ENCODE measurements at places on chromosomes 1 and 21.
A peak's percentile ranks its signal among the peaks of the same experiment; 100 is the strongest.

- no peak for DNase-seq
Observed at GRCh38 chr1:230661976-230662375, 19.7 kb downstream of the COG2 start.

DNA sequence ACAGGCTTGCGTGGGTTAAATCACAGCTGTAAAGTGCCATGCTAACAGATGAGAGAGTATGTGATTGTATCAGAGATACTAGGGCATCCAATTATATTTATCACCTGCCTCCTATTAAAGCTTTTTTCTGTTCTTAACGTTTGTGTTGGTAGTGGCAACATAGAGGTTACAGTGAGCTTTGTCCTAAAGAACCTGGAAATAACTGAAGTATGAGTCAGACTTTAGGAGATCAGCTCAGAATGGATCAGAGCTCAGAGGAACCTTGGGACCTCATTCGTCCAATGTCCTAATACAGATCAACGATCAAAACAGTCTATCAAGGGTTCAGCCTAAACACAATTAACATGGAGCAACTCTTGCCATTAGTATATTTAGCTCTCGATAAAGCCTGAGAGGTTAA lies 81.0 kb downstream of the RGS7 start:
- no peak for DNase-seq

DNA sequence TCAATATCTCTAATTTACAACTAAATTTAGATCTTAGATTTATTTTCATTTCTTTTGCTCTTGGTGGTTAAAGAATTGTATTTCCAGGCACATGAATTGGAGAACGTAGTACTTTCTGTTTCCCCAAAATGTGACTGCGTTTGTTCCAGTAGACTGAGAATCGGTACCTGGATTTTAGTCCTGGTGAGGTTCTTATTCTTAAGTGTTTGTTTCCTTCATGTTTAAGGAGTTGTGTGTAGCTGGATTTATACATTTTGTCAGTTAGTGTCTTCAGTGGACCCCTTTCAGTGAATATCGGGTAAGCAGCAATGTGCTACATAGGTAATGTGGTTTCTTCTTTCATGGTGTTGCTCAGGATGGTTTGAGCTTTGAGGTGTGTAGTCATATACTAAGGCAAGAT lies 6.8 kb downstream of the MIER1 start:
- no peak for DNase-seq

DNA sequence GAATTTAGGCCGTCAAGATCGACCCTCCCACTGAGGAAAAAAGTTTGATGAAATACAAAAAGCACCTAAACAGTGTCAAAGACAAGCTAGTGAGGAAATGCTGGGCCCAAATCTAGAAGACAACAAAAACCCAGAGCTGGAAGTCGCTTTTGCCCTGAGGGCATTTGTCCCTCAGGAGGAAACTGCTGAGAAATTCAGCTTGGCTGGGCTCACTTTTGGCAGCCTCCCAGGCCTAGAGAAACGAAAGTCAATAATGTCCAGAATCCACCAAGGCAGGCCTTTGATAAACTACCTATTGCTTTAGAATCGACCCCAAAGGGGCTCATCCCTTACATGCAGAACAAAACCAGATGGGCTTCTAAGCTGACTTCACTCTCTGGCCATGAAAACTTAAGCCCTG lies 38.9 kb downstream of the SYT2 start:
- DNase-seq = no peak

DNA sequence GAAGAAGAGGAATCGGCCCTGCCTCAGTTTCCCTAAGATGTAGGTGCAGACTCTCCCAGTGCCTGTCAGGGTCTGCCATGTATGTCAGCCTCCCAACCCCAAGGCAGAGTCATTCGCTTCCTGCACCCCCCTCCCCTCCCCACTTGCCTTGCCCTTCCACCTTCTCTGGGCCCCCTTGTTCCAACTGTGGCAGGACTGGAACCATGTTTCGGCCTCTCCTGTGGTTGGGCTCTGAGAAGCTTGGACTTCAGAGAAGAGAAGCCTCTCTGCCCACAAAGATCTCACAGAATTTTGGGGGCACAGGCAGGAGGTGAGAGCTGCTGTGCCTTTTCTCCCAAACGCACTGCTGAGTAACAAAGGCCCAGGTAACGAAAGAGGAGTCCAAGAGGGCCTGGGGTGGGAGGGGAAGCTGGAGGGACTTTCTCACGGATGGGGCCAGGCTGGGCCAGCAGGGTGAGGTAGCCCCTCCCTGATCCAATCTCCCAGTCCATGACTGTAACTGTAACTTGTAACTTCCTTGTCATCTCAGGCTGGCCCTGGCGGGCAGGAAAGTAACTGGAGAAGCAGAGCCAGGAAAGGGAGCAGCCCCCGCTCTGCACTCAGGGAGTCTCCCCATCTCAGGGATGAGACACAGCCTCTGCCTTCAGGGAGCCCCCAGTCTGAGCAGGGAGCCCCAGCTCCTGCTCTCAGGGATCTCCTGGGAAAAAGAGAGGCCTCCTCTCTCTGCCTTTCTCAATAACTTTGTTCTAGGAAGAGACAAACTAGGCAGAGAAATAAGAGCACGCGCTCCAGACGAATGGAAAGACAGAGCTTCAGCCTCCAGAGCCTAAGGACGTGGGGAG lies 11.3 kb downstream of the CRABP2 start:
- DNase-seq = peak; percentile 51

DNA sequence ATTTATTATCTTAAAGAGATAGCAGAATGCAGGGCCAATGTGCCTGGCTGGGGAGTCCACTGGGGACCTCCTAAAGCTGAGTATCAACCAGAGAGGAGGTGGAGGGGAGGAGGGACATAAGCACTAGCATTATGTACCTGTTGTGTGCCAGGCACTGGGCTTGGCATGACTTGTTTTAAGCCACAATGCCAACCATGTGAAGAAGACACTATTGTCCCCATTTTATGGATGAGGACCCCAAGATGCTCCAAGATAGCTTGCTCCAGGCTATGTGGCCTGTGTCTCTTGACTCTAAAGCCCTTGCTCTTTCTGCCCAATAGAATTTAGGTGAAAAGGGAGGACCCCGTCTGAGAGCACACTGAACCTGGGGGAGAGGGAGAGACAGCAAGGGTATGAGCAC lies 111.3 kb downstream of the GLIS1 start:
- DNase-seq = no peak

DNA sequence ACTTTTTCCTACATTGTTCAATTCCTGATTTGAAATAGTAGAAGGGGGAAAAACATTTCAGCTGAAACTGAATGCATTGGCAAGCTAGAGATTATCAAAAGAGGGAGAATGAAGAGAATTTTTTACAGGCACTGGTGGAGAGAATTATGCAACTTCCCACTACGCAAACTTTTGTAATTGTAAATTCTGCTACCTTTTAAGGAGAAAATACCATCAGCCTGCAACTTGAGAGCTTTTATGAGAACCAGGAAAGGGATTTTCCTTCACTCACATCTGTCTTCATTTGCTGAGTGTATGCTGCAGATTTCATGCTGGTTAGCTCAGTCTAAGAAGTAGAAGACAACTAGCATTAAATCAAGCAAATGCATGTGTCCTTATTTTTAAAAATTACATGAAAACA lies 43.7 kb downstream of the ADAMTS1 start:
- DNase-seq = no peak

DNA sequence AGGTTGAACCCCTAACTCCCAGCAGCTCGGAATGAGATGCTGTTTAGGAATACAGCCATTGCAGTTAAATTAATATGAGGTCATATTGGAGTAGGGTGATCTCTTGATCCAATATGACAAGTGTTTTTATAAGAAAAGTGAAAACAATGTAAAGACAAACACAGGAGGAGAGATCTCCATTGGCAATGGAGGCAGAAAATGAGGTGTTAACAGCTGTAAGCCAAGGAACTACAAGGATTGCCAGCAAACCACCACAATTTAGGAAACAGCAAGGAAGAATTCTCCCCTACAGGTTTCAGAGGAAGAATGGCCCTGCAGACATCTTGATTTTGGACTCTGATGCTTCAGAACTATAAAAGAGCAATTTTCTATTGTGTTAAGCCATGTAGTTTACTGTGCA lies 774.3 kb downstream of the MRPL39 start:
- DNase-seq = no peak

- no peak for DNase-seq
Observed at GRCh38 chr1:206703661-206704060, 19.0 kb downstream of the MAPKAPK2 start.

DNA sequence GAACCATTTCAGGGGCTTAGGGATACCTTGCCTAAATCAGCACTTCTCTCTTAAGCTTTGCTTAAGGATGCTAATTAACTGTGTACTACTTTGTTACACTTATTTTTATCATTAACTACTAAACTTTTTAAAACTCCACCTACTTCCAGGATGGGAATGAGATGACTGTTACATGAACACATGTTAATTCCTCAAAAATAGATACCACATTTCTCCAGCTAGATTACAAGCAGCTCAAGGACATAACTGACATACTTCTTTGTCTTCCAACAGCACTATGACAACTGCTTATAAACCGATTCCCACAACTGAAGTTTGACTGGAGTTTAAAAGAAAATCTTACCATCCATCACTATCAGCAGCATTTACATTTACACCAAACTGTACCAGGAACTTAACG lies 53.7 kb downstream of the TP53BP2 start:
- no peak for DNase-seq

DNA sequence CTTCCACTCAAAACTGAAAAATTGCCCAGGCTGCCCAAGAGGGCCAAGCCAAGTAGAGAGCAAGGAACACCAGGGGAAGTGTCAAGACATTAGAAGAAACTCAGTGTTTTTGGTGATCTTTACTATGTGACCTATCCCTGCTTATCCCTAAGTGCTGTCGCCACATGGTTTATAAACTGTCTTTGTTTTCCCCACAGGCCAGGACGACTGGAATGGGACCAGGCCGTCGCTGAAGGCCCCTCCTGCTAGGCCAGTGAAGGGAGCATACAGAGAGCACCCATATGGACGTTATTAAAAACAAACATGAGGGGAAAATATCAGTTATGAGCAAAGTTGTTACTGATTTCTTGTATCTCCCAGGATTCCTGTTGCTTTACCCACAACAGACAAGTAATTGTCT lies 28.7 kb downstream of the KHDRBS1 start:
- no peak for DNase-seq

DNA sequence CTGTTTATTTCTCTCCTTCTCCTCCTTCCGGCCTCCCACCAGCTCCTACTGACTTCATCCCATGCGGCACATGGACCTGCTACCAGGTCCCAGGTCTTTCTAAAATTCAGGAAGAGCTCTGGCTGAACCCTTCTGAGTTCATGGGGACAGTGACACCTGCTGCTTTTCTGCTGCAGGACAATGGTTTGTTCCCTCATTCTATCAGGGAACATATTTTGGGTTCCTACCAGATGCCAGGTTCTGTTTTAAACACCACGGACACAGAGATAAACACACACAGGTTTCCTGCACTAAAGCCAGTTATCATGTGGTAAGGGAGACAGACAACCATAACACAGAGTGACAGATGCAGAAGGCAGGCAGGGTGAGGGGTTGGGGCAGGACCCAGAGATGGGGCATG lies 114.0 kb upstream of the RAB4A start:
- DNase-seq = peak; percentile 56

DNA sequence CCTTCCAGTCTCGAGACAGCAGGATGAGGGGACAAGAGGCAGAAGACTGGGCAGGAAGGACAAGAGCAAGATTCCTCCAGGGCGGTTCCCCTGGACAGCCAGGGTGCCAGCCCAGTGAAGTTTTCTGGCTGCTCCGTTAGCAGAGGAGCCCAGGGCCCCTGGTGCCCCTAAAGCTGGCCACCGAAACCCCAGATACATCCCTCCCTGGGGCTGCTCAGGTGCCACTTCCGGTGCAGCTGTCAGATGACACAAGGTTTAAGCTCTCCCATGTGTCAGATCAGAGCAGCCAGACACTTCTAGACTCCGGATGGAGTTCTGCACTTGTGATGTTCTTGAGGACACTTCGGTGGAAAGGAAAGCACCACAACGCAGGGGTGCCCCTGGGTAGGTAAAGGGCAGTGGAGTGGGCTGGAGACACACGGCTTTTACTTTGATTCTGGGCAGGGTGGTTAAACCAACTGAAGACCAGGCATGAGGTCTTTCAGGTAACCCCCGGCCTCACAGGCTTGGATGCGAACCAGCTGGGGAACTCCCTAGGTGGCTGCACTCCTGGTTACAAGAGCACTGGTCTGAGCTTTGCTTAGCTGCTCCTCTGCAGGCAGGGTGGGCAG lies 85.7 kb downstream of the ITPKB start:
- no peak for DNase-seq

GRCh38 chr1:45545553-45546310 lies 4.9 kb upstream of the AKR1A1 start:
- no peak for DNase-seq

- DNase-seq = no peak
Observed at GRCh38 chr1:57966751-57967406, 543.0 kb upstream of the DAB1 start.

DNA sequence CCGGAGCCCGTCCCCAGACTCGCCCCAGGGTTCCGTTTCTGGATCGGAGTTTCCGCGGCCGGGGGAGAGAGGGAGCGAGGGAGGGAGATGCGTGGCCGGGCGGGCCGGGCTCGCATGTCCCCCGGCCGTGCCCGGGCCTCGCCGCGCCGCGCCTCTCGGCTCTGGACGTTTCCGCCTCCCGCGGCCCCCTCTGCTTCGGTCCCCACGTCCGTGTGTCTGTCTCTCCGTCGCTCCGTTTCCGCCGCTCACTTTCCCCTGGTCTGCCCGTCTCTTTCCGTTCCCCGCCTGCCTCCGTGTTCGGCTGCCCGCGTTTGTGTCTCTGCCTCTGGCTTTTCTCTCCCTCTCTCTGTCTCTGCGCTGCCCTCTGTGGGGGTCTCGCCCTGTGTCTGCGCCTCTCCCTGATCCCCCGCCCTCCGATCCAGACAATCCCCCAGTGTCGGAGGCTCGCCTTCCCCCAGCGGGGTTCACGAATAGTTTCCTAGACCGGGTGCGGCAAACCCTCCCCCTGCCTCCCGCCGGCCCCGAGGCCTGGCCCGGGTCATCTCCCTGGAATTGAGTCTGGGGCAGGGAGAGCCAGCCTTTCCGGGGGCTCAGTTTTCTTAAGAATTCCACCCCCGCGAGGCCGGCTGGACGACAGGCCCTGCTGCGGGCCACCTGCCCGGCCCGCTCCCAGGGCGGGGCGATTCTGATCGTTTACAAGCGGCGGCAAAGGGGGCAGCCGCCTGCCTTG lies 735 bp downstream of the NBL1 start:
- DNase-seq = no peak

DNA sequence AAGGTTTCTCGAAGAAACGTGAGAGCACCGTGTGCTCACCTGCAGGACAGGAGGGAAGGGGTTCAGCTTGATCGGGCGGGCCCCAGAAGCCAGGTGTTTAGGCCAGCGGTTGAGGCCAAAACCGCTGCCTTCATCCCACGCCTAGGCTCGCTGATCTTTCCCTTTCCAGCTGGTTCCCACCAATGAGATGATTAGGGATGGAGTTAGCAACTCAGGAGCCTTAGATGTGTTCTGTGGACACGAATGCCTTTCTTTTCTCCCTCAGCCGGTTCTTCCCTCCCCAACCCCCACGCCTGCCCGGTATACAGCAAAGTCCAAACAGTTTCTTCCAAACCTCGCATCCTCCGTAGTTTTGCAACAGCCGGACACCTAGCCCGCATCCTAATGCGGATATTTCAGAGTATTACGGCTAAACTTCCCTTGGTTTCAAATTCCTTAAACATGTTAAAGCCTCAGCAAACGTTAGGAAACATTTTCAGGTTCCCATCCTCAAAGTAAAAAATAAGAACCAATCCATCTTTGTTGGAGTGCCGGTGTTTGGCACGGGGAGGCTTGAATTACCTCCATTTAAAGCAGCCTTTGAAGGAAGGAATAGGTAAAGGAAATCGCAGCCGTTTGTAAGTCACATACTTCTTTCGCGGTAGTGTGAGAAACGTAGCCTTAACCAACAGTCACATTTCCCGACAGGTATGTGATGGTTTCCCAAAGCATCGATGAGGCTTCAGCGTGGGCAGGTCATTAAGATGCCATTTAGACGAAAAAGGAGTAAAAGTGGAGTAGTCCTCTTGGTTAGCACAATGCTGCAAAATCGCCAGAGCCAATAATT lies 1.1 kb downstream of the LRRC8C start:
- DNase-seq = peak; percentile 50

Data from testis (tissue), 5 donors.